A549 treated with RU486 at 1 μM for 4 hours (cell line): ENCODE measurements at places on chromosomes 3 and 15. TPM values are rescaled to one million over a fixed set of nuclear protein-coding genes. Genes with fewer than 3 reads are reported as not detected.

The CPN2 gene
- not detected in 5 replicates for total RNA-seq

The SRGAP3 gene
- 0.19 to 0.95 TPM (median 0.77 TPM) in 5 replicates for total RNA-seq

The C3orf85 gene
- total RNA-seq: not detected in 5 replicates

The DPPA4 gene
- not detected in 5 replicates for total RNA-seq

The CTXN2 gene
- 0.02 TPM in 1 of 5 replicates, not detected in the others for total RNA-seq

The CHRNA5 gene
- 20.4 to 39.2 TPM (median 36.2 TPM) in 5 replicates for total RNA-seq

The IQCF5 gene
- total RNA-seq: not detected in 5 replicates

The PPM1L gene
- 0.34 to 0.59 TPM (median 0.48 TPM) in 5 replicates for total RNA-seq

The PLA2G4E gene
- total RNA-seq: not detected in 5 replicates

The FEZF2 gene
- not detected in 5 replicates for total RNA-seq

The HRG gene
- total RNA-seq: not detected in 5 replicates

The ZNF860 gene
- total RNA-seq: 0.95 to 2.1 TPM (median 1.2 TPM) in 5 replicates

The TM4SF18 gene
- total RNA-seq: 27.6 to 49.8 TPM (median 45.8 TPM) in 5 replicates

The NR1I2 gene
- total RNA-seq: not detected in 5 replicates

The SHQ1 gene
- 17.7 to 19.6 TPM (median 18.7 TPM) in 5 replicates for total RNA-seq

The DAPK2 gene
- 3.1 to 4.6 TPM (median 3.8 TPM) in 5 replicates for total RNA-seq

The GP5 gene
- total RNA-seq: 0.03 TPM in 1 of 5 replicates, not detected in the others

The FBXO40 gene
- total RNA-seq: not detected in 5 replicates
